ENCODE measurements at places on chromosomes 11 and 22. TPM values are rescaled to one million over a fixed set of nuclear protein-coding genes. Genes with fewer than 3 reads are reported as not detected.
A peak's percentile ranks its signal among the peaks of the same experiment; 100 is the strongest.

The RASGRP2 gene
- 4.6 TPM for total RNA-seq

The NNMT gene
- 74.7 TPM for total RNA-seq

The TYMP gene
- total RNA-seq = 65.3 TPM

The MS4A7 gene
- 9.2 TPM for total RNA-seq

The BATF2 gene
- 20.8 TPM for total RNA-seq

The SYT9 gene
- not detected for total RNA-seq

The MMP27 gene
- not detected for total RNA-seq

The LARGE2 gene
- total RNA-seq = 14.5 TPM

The SCN4B gene
- 0.33 TPM for total RNA-seq

The RANBP1 gene
- 69.3 TPM for total RNA-seq

- no peak for DNase-seq
Observed at GRCh38 chr11:32555895-32556294, 27.7 kb upstream of the EIF3M start.

- no peak for DNase-seq
Observed at GRCh38 chr22:44288913-44289312, 23.8 kb downstream of the SHISAL1 start.

DNA sequence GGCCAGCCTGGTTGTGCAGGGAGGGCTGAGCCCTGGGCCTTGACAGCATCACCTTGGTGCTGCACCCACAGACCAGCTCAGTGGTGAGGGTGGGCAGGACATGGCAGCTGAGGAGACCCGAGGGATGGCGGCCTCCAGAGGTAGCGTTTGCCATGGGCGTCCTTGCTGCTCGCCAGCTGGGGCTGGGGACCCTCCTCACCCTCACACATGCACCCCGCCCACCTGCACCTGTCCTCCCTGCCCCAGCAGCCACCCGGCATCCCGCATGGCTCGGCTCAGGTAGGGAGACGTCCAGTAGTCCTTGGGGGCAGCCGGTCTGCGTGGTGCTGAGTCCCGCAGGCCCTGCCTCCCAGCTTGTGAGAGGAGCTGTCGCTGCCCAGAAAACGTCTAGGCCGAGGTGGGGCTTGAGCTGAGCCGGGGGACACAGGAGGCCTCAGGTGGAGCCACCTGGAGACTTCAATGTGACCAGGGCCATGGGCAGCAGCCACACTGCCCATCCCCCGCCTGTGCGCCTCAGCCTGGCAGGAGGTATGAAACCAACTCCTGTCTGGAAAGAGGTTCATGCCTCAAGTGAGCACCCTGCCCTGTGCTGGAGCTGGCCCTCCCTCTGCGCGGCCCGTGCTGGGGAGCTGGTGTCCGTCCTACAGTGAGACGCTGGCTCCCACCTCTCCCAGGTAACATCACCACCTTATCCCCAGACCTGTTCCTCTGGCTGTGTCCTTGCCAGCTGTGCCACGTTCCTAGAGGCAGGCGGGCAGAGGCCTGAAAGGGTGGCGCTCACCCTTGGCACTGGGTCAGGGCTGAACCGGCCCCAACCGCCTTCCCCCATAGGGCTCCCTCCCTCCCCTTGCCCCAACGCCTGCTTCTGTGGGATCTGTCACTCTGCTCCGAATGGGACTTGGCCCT is 3.3 kb upstream of the TRABD start:
- peak; percentile 96 for DNase-seq

DNA sequence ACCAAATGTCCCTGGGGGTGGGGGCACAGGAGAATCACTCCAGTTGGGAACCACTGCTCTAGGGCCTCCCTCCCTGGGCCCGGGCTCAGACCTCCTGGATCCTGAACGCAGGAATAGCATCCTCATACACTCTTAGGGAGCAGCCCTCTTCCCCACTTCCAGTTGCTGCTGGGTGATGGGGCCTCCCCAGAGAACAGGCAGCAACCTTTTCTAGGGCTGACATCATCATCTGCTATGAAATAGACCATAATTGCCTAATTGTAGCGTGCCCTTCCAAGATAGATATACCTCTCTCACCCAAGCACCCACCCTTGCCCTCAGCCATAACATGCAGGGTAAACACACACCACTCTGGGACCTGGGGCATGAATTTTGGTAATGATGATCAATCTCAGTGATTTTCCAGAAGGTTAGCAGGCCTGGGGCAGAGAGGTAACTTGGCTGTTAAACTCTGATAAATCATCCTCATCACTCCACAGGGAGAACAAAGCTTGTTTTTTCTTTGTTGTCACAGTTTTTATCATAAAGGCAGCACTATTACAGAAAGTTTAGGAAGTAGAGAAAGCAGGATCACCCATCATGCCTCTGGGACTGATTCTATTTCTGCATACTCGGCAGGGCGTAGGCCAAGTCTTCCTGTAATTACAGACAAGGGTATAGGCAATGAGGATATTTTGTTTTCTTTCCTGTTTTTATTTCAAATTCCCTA is 88.3 kb upstream of the PRDM11 start:
- DNase-seq = no peak

DNA sequence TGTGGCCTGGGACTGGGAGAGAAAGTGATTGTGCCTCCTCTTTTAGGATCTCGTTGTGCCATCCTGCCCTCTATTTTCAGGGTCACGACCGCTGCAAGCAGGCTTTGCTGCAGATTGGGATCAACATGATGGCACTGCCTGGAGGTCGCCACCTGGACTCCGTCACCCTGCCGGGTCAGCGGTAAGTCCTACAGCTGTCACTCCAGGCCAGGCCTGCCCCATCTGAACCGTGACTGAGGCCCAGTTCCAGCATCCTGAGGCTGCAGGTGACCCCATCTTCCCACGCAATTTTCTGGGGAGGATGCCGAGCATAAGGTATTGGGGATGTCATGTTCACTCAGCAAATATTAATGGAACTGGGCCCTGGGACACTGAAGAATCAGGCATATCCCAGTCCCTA is 34.3 kb downstream of the INSC start:
- DNase-seq = no peak

- DNase-seq = no peak
Observed at GRCh38 chr11:100585728-100586127, 101.4 kb upstream of the ARHGAP42 start.

DNA sequence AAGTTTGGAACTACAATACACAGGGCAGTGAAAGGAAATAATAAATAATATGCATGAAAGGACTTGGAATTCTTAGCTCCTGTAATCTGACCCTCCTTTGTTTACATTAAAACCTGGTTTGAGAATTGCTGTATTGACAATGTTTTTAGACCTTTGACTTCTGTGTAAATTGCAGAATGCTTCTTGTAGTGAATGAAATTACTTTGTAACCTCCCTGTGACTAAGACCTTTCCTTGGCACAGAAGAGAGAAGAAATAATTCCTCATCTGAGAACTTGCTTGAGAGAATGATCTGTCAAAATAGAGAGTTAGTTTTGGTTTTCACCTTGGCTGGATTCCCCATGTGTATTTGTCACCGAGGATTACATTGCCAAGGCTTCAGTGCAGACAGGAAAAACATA is 640.0 kb upstream of the ANO5 start:
- DNase-seq = no peak

DNA sequence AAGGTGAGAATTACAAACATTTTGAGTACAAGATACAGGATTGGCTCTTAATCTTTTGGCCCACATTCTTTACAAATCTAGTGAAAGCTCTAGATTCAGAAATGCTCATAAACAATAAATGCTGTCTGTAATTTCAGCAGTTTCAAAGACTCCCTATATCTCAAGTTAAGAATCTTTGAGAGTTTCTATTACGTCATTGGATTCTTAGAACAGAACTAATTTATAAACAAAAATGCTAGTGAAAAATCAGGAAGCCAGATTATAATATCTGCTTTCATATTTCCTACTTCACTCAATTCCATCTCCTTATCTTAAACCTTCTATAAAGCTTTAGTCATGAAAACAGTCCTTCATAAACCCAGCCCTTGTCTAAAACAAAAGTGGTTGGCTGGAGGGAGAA is 32.1 kb downstream of the CTSC start:
- no peak for DNase-seq

GRCh38 chr22:25013607-25014006 is 61.1 kb downstream of the KIAA1671 start:
- DNase-seq = no peak

GRCh38 chr22:32661296-32661695 is 140.2 kb upstream of the TIMP3 start:
- DNase-seq = no peak

- DNase-seq = no peak
Observed at GRCh38 chr11:73404506-73405145, 28.4 kb downstream of the RELT start.

DNA sequence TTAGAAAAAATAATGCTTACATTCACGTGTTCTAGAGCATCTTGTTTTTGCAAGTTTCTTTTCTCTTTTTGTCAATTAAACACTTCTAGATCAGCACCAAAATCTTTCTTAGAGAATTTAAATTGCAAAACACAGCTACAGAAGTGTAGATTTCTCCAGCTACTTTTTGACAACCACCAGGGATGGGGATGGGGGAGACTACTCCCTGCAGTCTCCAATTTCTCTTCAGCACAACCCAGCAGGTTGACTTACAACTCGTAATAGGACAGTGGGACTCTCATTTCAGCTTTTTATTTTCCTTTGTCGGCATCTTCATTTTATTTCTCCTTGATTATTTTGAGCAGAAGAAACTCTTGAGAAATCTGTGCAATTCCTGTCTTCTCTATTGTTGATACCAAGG is 441.2 kb downstream of the LRRC4C start:
- DNase-seq = no peak

DNA sequence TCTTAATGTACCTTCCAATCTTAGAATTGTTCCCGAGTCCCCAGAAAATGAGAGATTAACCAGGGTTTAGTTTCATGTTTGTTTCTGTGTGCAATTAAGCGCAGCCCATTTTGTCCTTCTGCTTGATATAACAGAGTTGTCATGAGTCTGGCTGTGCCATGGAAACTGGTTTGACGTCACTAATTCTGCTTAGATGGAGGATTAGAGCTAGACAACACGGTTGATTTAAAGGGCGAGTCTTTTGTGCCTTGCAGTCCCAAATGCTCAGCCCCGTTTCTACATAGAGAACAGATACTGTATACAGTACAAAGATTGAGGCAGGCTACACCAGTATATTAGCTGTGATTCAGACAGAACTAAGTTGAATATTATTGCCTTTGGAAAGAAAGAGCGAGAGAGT is 45.5 kb upstream of the ALKBH3 start:
- no peak for DNase-seq
